ENCODE measurements at places on chromosomes 3 and 15.

- no peak for DNase-seq
Measured at GRCh38 chr3:178297740-178298139, 238.5 kb upstream of the KCNMB2 start.

GRCh38 chr15:81948751-81949150 is 97.1 kb downstream of the MEX3B start:
- peak; percentile 19 for DNase-seq

DNA sequence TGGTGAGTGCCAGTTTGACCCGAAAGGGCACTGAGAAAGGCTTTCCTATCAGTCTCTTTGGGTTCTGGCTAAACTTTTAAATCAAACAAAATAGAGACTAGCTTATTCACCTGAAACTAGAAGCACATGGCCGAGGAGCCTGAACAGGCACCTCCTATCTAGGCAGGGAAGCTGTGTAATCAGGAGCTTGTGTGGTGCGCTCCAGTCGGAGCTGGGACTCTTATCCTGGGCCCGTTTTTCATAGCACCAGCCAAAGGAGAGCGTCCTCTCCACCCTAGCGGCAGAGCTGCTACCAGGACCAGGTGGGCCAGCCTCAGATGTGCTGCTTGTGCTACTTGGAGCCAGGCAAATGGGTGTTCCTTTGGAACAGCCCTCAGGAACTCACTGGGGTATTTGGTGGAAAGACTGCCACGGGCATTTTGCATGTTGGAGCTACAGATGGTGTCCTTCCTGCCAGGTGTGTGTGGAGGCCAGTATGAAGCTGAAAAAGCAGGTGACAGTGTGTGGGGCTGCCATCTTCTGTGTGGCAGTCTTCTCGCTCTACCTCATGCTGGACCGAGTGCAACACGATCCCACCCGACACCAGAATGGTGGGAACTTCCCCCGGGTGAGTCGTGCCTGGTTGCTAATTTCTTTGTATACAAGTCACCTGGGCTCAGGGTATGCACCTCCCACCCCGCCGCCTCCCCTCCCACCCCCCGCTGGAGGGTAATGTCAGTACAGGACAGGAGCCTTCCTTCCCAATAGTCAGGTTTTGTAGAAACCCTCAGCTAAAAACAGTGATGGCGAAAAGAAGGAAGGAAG is 833 bp downstream of the MAN2A2 start:
- no peak for DNase-seq

DNA sequence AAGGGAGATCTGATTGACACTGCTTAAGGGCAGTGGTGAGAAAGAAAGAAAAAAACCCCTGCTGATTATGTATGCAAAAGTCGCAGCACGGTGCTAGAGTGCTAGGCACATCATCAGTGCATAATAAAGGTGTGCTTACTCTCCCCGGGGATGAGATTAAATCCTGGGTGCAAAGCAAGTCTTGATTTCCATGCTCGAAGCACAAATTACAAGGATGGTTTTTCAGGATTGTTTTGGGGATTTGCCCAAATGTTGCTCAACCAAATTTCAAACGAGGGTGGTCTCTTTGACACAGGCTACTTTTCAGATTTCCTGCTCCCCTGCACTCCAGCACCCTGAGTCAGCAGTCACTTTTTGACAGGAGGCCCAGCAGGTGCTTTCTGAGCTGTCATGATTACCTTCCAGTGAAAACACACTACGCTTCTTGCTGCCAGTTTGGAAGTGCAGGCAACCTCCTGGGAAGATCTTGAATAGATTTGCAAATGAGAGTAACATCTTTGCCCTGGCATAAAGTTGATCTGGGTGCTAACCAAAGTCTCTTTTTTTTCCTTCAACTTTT is 167.5 kb upstream of the TRIM42 start:
- DNase-seq: no peak

DNA sequence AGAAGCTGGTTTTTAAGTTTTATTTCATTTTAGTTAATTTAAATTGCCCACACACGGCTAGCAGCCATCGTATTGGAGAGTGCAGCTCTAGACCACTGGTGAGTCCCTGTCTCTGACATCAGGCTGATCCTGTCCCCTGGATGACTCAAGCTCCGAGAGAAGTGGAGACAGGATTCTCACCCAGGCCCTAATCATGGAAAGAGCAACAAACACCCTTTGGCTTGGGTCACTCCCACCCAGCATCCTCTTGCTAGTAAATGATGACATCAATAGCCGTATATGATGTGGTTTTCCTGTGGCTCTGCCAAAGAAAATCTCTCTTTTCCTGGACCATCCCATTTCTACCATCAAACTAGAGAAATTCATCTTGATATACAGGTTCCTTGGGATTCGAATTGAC is 182.2 kb downstream of the NTRK3 start:
- no peak for DNase-seq

DNA sequence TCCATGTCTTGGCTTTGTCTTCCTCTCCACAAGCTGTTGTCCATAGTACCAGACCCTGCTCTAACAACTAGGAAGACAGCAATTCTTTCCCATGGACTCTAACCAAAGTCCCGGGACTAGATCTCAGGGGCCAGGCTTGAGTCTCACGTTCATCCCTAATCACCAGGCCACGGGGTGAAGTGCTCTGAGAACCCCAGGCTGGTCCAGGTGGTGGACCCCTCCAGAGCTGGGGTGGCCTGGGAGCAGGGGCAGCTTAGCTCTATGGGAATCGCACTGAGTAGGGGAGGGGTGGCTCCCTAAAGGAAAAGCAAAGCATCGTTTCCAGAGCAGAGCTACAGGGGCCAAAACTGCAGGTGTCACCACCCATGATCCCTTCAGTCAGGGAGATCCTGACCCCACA is 150.9 kb downstream of the TPRA1 start:
- no peak for DNase-seq

DNA sequence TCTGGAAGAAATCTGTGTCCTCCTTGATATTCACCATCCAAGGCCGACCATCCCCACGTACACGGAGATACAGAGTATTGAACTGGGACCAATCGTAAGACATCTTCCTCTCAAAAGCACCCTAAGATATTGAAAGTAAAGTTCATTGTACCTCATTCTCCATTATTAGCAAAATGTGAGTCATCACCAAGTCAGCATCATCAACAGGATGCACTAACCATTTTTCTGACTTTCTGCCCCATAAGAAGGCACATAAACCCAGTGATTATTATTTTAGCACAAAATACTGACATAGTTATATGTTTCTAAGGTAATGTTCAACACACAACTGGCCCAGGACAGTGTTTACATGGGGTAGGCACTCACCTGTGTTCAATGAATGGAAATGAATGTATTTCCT is 7.4 kb downstream of the NDUFAF1 start:
- peak; percentile 23 for DNase-seq

- DNase-seq: peak; percentile 53
Measured at GRCh38 chr3:140585828-140586227, 92.0 kb upstream of the TRIM42 start.

- peak; percentile 71 for DNase-seq
Measured at GRCh38 chr3:30751610-30752299, 142.7 kb downstream of the GADL1 start.

DNA sequence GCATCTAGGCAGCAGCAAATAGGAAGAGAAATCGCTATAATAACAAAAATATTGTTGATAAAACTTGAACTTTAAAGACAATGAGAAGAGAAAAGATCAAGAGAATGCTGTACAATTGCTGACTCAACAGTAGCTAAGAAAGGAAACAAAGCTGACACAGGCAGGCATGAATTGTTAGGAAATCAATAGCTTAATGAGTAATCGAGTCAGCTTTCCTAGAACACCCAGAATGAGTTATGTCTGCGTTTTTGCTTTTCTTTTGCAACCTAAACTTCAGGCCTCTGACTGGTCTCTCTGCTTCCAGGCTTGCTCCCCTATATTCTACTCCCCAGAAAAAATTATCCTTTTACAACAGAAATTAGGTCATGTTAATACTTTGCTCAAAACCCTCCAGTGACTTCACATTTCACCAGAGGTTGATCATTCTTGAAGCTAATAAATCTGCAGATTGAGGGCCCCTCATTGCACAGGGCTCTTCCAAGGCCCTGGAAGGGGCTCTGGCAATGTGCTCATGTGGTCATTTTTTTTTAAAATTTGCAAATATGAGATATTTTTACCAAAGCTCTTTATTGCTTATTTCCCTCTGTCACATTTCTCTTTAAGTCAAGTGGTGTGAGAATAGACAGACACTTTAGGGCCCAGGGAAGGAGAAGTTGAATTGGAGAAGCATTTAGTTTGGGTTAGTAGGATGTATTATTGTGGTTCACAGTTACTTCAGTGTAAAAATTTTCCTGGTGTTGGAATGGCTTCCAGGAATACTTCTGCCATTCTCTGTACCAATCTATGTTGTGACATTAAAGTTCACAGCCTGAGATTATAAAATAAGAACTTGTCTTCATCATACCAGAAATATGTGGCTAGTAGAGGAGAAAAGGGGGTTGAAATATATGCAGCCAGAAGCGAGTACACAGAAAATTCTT is 116.3 kb downstream of the TMCO5A start:
- peak; percentile 90 for DNase-seq

GRCh38 chr3:77449459-77450350 is 409.8 kb downstream of the ROBO2 start:
- DNase-seq: no peak

- DNase-seq: no peak
Measured at GRCh38 chr3:48881652-48882114, 17.0 kb downstream of the SLC25A20 start.

DNA sequence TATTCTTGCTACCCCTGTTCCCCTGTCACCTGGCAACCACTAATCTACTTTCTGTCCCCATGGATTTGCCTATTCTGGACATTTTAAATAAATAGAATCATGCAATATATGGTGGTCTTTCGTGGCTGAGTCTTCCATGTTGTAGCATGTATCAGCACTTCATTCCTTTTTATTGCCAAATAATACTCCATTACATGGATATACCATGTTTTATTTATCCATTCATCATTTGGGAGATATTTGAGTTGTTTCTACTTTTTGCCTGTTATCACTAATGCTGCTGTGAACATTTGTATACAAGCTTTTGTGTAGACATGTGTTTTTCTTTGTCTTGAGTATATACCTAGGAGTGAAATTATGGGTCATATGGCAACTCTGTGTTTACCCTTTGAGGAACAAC is 50.6 kb downstream of the NR2C2 start:
- DNase-seq: no peak

Data from iris pigment epithelial cell (primary cell).